ENCODE measurements at places on chromosomes 2 and 18.

DNA sequence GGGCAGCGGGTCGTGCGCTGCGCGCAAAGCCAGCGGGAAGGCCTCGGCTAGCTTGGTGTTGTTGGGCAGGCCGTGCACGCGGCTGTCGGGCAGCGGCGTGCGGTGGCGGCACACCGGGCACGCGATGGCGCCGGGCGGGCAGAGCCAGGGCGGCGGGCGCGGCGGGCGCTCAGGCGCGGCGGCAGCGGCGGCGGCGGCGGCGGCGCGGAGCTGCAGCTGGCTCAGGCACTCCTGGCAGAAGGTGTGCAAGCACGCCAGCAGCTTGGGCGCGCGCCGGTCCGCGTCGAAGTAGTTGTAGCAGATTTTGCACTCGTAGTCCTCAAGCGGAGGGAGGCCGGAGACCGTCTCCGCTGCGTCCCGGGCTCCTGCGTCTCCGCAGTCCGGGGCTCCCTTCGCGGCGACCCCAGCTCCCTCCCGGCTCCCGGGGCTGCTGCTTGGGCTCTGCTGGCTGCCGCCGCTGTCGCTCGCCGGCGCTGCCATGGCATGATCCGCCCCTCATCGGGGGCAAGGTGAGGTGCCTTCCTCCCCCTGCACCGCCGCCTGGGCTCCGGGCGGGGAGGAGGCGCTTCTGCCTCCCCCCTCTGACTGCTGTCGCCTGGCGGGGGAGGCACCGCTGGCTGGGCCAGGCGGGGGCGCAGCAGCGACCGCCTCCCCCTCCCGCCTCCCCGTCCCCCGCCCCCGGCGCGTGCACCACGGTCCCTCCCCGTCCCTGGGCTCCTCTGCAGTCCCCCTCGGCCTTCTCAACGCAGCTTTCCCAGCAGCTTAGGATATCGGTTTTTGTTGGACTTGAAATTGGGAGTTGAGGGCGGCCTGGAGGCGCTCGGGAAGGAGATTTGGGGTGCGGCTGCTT is 21.0 kb upstream of the PAX3 start:
- no peak for DNase-seq

GRCh38 chr18:58096658-58097057 is 52.6 kb downstream of the NEDD4L start:
- DNase-seq: no peak

GRCh38 chr2:74625658-74626425 is 22.3 kb downstream of the M1AP start:
- no peak for DNase-seq

GRCh38 chr2:42569116-42569711 is 782 bp downstream of the MTA3 start:
- DNase-seq: peak; percentile 22

GRCh38 chr18:8121101-8121500 is 488.1 kb upstream of the RAB12 start:
- DNase-seq: no peak

GRCh38 chr2:224147174-224147573 is 108.1 kb upstream of the SERPINE2 start:
- no peak for DNase-seq

DNA sequence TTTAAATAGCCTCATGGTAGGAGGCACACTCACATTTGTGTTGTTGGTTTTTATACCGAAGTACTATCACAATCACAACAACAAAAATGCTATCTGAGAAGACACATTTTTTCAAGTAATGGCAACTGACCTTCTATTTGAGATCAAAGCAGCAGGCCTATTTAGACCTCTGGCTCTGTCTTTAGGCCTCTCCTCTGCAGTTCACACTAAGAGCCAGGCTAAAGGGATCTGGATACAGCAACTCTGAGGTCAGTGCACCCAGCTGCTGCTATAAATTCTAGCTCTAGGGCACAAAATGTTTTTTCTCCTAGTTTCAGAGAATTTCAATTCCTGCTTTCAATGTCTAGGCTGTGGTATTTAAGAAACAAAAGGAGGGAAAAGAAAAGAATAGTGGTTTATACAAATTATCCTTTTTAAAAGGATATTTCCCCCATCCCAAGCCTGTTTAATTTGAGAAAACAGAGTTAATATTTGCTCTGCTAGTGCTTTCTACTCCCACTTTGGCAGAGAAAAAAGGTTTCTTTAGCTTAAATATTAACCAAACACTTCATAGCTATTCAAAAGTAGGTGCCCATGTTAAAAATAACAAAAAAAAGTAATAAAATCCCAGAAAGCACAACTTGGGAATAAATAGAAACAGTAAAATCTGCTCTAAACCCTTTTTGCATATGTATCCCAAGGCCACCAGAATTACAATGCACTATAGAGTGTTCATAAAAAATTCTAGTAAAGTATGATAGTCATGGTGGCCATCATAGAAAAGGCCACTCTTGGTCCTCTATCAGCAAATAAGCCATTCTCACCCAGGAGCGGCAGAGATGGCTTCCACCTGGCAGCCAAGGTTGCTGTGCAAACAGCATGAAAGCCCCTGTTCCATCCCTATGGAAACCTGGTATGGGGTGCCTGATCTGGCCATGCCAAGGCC is 293.6 kb upstream of the SESTD1 start:
- no peak for DNase-seq

DNA sequence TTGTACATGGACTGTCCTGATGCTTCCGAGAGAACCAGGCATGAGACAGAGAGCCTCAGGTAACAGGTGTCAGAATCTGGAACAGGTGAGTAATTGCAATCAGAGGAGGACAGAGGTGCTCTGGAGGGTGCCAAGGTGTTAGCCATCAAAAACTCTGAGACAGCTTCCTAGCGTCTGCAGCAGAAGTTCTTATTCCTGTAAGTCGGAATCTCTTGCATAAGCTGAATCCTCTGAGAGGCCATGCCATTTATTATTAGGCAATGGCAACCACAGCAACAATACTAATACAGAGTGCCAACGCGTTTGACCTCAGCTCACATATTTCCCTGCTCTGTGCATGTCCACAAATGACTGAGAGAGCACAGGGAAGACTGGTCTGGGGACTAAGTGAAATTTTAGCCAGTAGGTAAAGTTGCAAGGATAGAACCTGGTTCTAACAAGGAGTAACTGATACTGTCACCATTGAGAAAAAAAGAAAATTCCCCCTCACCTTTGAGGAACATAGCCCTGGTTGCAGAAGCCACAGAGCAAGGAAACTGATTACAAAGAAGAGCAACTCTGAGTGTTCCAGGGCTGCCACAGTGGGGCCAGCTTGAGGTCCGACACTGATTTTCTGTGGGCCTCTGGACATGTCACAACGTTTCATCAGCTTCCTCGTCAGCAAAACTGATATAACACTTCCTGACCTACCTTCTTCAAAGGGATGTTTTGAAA is 55.1 kb upstream of the ACSL3 start:
- peak; percentile 53 for DNase-seq

DNA sequence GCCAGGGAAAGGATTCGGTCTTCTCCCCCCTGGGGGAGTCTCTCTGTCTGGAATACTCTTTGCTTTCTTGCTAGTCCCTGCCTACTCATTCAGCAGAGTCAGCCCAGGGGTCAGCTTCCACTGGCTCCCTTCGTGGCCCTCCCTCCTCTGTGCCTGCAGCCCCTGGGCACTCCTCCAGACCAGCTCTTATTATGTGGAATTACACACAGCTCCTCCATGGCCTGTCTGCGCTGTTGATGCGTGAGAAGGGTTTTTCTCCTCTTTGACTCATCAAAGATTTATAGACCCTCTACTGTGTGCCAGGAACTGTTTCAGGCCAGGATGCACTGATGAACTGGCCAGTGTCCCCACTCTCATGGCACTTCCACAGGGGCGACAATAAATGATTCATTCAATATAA is 44.4 kb downstream of the ST8SIA5 start:
- no peak for DNase-seq

DNA sequence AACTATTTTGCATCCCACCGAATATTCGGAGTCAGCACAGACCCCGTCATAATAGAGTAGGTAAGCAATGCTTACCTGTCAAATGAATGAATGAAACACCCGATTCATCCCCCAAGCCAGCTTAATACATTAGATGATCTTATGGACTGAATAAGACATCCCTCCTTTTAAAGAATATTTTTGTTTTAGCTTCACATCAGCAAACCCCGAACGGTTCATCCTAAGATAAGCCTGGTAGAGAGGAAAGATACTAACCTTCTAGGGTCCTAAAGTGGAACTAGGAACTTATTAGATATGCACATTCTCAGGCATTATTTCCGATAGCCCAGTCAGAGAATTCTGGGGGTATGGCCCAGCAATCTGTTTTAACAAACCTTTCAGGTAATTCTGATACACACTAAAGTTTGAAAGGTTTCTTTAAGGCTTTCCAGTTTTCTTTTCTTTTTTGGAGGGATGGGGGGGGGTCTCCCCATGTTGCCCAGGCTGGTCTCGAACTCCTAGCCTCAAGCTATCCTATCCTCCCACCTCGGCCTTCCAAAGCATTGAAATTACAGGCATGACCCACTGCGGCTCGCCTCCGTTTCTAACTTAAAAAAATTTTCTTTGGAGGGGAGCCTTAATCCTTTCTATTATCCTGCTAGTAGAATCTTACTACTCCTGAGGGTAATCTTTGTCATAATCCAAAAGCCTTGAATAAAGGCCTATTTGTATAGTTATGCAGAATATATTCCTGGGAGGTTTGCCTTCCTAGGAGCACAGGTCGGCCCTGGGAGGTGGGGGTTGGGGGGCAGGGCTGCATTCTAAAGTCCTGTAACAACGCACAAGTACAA is 1.0 kb upstream of the ACTR3 start:
- no peak for DNase-seq

GRCh38 chr18:10497206-10497749 is 28.5 kb upstream of the NAPG start:
- DNase-seq: no peak

- peak; percentile 23 for DNase-seq
These were observed 193.6 kb upstream of the PKDCC start for GRCh38 chr2:41854227-41854626.

GRCh38 chr2:36502081-36502480 is 95.9 kb downstream of the FEZ2 start:
- DNase-seq: no peak

DNA sequence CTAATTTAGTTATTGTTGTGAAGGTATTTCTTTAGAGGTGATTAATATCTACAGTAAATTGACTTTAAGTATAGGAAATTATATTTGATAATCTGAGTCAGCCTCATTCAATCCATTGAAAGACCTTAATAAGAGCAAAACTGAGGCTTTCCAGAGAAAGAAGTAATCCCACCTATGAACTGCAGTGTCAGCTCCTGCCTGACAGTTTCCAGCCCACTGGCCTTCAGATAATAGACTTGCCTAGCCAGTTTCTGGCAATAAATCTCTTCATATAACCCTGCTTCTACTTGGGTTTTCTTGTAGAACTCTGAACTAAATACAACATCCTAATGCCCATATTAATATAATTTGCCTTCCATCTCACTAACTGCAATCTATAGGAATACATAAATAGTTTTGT is 437.9 kb upstream of the UBE2E3 start:
- no peak for DNase-seq

DNA sequence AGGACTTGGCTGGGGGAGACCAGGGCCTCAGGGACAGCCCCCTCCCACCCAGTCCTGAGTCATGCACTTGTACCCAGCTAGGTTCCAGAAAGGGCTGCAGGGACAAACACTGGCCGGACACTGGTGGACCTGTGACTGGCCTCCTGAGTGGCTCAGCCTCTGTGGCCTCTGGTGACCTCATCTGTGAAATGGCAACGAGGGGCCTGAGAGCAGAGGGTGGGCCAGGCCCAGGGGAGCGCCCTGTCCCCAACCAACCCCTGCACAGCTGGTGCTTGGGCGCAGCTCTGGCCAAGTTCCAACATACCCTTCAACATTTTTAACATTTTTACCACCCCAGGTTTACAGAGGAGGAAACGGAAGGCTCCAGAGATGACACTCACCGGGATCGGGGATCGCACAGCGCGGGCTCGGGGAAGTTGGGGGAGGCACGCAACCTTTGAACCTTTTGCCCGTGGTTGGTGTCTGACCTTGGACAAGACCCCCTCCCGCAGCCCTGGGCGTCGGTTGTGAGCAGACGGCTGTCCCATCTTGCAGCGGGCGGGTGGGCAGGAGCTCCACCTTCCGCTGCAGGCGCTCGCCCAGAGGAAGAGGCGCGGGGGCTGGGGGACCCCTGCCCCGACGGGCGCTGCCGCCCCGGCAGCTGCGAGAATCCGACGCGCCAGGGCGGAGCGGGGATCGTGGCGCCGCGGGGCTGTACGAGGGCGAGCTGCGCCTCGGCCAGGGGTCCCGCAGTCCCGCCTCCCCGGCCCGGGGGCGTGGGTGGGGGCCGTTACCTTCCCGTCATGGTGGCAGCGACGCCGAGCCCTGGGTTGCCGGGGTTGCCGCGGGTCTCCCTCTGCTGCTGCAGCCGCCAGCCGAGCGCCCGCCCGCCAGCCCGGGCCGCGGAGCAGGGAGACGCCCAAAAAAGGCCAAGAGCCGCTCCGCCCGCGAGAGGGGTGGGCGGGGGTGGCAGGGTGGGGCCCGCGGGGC is 805 bp downstream of the LIMS2 start:
- peak; percentile 46 for DNase-seq

GRCh38 chr2:529424-529823 is 147.8 kb downstream of the TMEM18 start:
- no peak for DNase-seq

GRCh38 chr18:3425446-3425845 is 24.5 kb upstream of the TGIF1 start:
- DNase-seq: no peak

DNA sequence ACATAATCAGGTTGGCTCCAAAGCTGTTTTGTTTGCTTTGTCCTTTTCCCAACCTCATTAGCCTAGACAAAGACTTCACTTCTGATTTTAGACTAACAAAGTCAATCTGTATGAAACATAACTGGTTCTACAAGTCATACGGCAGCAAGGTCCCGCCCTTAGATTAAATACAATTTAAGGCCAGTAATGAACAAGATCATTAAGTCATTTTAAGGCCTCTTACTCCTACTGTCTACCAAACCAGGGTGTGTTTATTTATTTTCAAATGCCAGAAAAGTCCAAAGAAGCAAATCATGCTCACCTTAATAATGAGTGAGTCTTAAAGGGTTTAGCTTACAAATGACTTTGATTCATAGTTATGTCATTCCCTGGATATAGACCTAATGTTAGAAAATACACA is 148.4 kb upstream of the ACVR2A start:
- DNase-seq: no peak

- no peak for DNase-seq
These were observed 263.6 kb downstream of the RNF144A start for GRCh38 chr2:7180638-7181370.

GRCh38 chr2:109151519-109151918 is 22.5 kb downstream of the SH3RF3 start:
- DNase-seq: no peak

GRCh38 chr2:68767031-68767961 is 32.7 kb downstream of the ARHGAP25 start:
- DNase-seq: peak; percentile 52

DNA sequence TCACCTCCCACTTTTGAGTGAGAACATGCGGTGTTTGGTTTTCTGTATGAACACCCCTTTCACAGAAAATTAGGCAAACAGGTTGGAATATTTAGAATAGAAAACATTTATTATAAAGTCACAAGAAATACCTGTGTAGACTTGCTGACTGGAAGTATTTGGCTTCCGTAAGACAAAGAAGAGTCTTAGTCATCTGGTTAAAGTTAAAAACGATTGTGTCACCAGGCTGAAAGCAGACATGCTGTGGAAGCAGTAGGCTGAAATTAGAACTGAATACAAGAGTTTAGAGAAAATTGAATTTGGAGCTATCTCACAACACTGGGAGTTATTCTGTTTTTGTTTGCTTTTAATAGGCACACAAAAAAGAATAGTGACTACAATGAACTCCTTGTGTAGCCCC is 16.2 kb upstream of the CLASP1 start:
- no peak for DNase-seq
